ENCODE measurements at places on chromosomes 1 and 21.

- DNase-seq = peak; percentile 4
Observed at GRCh38 chr1:236768601-236769000, 26.5 kb upstream of the MTR start.

DNA sequence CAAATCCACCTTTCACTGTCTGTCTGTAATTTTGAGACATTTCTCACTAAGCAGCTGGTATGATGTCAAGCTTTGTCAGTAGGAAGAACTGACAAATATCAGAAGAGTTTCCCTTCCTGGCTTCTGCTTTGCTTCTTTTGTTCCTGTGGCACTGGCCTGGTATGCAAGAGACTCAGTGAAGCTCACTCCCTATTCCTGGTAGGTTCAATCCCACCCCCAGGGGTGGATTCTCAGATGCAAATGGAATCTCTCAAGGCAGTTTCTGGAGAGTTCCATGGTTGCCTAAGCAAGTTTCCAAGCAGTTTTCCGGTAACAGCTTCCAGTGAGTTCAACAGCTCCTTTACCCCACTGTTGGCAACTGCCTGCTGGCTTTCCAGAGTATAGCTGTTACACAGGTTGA lies 683.4 kb downstream of the PTPRC start:
- DNase-seq = no peak

- no peak for DNase-seq
Observed at GRCh38 chr1:186899977-186900376, 71.2 kb downstream of the PLA2G4A start.

GRCh38 chr1:24248859-24249258 lies 61.8 kb upstream of the IFNLR1 start:
- DNase-seq = no peak

Data from choroid plexus epithelial cell (primary cell).